ENCODE measurements at places on chromosomes 4 and X.

GRCh38 chr4:171875291-171875690 is 62.1 kb downstream of the GALNTL6 start:
- no peak for DNase-seq

DNA sequence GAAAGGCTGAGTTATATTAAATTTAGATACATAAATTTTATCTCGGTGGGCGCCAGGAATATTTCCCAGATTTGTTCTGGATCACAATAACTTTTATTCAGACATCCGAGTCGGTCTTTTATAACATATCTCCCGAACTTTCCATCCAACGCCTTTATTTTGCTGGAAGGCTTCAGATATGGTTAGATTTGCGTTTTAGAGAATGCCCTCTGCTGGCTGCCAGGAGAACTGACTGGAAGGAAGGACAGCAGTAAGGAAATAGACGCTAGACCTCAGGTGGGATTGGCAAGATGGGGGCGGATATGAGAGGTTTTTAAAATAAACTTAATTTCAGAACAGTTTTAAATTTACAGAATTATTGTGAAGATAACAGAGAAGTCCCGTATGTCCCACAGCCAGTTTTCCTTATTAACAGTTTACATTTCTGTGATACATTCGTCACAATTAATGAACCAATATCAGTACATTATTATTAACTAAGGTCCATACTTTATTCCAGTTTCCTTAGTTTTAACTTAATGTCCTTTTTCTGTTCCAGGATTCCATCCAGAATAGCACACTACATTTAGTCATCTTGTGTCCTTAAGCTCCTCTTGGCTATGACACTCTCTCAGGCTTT is 4.6 kb upstream of the KANTR start:
- DNase-seq = no peak

DNA sequence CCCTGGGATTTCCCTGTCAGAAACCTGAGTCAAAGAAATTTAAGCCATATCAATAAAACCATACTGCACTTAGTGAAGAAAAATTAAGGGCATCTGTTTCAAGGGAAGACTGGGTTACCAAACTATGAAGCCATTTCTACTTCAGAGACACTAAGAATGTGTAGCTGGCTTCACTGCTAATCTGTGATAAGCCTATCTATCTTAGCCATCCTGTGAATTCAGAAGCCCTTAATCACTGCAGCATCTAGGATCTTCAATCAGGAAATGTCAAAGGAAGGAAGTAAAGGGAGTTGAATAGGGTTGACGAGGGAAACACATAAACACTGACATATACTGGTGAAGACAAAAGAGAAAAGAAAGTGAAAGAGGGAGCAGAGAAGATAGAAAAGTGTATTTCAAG is 777.6 kb upstream of the DIAPH2 start:
- no peak for DNase-seq

GRCh38 chr4:150033901-150034300 is 44.3 kb upstream of the DCLK2 start:
- no peak for DNase-seq

DNA sequence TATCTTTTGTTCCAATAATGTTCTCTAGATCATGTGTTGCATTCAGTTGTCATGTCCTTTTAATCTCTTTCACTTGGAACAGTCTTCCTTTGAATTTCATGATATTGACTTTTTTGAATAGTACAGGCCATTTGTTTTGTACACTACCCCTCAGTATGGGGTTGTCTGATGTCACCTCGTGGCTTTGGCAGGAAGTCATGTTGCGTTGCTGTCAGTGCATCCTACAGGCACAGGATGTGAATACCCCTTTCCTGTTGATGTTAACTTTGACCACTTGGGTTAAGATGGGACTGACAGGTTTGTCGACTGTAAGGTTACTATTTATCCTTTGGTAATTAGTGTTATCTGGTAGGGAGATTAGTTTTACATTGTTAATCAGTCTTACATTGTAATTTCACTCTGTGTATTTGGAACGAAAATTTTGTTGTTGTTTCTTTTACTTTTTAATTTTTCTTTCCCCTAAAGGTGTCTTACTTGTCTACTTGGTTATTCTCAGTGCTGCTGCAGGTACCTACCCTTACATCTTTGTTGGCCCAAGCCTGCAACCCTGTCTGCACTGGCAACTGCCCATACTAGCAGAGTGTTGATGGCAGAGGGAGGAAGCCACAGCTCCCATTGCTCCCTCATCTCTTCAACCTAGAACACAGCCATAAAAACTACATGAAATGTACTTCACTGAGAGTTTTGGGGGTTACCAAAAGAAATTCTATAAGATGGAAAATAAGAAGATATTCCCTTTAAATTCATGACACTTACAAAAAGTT is 14.7 kb upstream of the ATP8A1 start:
- DNase-seq = no peak

- DNase-seq = no peak
Measured at GRCh38 chrX:23509256-23509655, 158.0 kb upstream of the PRDX4 start.

DNA sequence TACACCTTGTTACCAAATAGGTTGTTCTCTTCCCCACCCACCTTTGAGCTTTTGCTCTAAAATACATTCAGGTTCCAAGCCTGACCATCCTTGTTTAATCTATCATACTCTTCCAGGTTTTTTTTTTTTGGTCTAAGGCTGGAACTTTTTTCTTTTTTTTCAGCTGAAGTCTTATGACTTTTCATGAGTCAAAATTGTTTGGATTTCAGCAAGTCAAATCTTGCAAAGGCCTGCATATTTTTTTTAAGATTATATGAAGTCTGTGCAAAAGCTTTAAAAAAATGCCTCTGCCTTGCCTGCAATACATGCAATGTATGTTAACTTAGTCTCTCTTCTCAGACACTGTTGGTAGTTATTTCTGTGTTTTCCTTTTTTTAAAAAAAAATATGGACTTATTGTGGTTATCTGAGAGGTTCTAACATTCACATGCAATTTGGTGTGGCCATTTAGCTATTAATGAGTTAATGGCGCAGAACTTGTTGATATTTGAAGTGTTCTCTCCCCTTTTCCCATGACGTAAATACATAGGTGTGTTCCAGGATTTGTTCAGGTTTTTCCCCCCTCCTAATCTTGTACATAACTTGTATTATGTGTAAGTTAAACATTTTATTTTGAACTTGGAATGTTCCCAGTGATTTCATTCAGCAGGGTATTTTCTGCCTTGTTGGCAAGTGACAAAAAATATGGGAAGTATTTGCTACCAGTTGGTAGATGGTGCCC is 58.7 kb downstream of the CCKAR start:
- DNase-seq = no peak

GRCh38 chr4:39526765-39527295 is 409 bp downstream of the UGDH start:
- peak; percentile 63 for DNase-seq

GRCh38 chrX:108734426-108734825 is 1.9 kb downstream of the IRS4 start:
- no peak for DNase-seq

- DNase-seq = no peak
Measured at GRCh38 chrX:18871970-18872369, 111.9 kb downstream of the PHKA2 start.

DNA sequence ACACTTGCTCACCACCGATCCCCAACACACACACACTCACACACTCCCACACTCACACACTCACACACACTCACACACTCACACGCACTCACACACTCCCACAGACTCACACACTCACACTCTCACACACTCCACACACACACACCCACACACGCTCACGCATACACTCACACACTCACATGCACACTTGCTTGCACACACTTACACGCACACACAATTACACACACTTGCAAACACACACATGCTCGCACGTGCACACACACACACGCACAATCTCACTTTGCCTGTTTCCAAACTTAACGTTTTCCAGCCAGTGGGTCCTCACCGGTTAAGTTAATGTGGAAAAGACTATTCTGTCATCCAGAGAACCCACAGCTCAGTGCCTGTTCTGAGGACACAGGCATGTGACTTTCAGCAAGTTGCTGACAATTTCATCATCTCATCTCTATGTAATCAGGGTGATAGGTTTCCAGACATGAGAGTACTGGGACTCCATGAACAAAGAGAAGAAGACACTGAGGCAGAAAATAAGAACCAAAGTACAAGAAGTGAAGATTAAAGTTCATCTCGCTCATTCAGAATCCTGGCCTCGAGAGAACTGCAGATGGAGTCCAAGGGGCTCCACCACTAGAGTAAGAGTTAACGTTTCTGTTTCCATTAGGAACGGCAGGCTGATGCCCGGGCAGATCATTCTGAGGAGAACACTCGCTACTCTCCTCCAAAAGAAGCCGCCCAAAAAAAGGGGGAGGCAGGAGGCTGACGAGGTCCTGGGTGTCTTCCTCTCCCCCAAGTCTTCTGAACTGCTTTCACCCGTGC is 153.2 kb upstream of the FRG1 start:
- no peak for DNase-seq

DNA sequence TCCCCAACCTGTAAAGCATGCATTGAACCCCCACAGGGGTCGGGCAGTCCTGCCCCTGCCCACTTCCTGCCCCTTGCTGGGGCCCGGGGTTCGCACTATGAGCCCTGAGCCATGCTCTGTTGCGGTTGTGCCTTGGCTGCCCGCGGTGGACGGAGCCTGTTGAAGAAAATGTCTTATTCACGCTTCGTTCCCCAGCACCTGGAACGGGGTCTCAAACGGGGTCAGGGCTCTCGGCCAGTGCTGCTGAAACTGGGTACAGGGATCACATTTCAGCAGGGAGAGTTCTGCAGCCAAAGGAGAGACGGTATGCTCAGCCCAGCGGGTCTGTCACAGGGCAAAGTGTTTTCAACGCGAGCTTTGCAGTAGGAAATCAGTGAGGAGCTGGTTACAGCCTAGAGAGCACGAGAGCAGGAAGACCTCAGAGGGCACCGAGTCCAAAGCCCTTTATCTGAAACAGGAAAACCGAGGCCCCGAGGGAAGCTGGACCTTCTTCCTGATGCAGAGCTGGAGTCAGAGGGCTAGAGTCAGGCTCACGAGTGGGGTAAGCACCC is 46.3 kb upstream of the AFAP1 start:
- no peak for DNase-seq

GRCh38 chr4:184343502-184344177 is 126.0 kb upstream of the ENPP6 start:
- DNase-seq = peak; percentile 58
